Karpas-422 (cell line): ENCODE measurements at places on chromosomes 13 and 19. TPM values are rescaled to one million over a fixed set of nuclear protein-coding genes. Genes with fewer than 3 reads are reported as not detected.

ZNF383 gene
- total RNA-seq: 6.3 and 18.7 TPM in 2 replicates

FGF22 gene
- not detected in 2 replicates for total RNA-seq

GRCh38 chr13:92806215-92806614 lies 420.4 kb upstream of the GPC6 start:
- no peaks in the 10 kb centered on the region for H3K27me3 ChIP-seq
- no peaks in the 10 kb centered on the region for H3K4me1 ChIP-seq
- H3K27ac ChIP-seq: no peak overlapping the region
- H3K36me3 ChIP-seq: no peaks in the 10 kb centered on the region

GRCh38 chr19:33150852-33151518 lies 19.1 kb downstream of the WDR88 start:
- no peak overlapping the region for H3K27ac ChIP-seq
- H3K4me1 ChIP-seq: no peaks in the 10 kb centered on the region
- H3K36me3 ChIP-seq: no peaks in the 10 kb centered on the region
- H3K27me3 ChIP-seq: no peaks in the 10 kb centered on the region

DNA sequence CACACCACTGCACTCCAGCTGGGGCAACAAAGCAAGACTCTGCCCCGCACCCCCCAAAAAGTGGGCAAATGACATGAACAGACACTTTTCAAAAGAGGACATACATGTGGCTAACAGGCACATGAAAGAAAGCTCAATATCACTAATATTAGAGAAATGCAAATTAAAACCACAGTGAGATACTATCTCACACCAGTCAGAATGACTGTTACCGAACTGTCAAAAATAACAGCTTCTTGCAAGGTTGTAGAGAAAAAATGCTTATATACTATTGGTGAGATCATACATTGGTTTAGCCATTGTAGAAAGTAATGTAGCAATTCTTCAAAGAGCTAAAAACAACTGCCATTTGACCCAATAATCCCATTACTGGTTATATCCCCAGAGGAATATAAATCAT lies 99.5 kb upstream of the SPATA13 start:
- H3K27ac ChIP-seq: no peak overlapping the region
- peaks cover 5% of the 10 kb centered on the region for H3K4me1 ChIP-seq
- H3K4me3 ChIP-seq: no peak overlapping the region
- no peaks in the 10 kb centered on the region for H3K27me3 ChIP-seq
- DNase-seq: no peak
- H3K36me3 ChIP-seq: no peaks in the 10 kb centered on the region
